ENCODE measurements at places on chromosomes 7 and 10. TPM values are rescaled to one million over a fixed set of nuclear protein-coding genes. Genes with fewer than 3 reads are reported as not detected.

Gene OPN1SW
- total RNA-seq, result not detected

DNA sequence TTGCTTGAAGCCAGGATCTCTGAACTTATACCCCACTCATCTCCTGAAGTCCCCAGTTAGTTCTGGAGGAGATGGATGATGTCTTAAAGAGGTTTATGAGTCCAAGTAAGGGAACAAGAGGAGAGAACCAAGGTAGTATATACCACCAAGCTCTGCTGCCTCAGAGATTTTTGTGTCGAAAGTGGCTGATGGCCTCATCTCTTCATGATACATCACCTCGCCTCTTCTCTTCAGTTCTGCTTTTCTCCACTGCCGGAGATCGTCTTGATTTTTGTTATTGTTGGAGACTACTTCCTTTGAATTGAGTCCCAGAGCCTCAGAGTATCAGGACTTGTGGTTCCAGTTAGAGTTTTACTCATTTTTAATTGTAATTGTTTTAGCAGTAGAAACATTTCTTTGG, 1.9 kb downstream of the VTI1A start:
- no peak for DNase-seq

DNA sequence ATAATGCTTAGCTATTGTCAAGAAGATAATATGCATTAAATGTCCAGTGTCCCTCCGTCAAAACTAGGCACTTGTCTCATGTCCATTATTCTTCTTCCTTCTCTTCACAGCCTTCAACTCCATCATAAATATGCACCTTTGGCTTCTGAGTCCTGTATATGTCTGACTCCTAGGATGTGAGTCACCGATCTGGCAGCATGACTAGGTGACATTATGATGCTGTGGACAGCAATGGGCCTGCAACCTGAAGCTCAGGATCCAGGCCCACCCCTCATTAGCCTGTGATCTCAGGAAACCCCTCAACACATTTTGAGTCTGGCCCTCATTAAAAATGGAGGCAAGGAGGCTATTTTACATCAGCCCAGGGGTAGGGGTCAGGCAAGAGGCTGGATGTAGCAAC, 362.5 kb upstream of the ZMIZ1 start:
- DNase-seq, result no peak

- DNase-seq, result no peak
Measured at GRCh38 chr10:119503821-119504220, 38.7 kb downstream of the RGS10 start.

GRCh38 chr10:30709229-30709628, 79.7 kb upstream of the LYZL2 start:
- DNase-seq, result no peak
